ENCODE measurements at places on chromosomes 12 and 14.

DNA sequence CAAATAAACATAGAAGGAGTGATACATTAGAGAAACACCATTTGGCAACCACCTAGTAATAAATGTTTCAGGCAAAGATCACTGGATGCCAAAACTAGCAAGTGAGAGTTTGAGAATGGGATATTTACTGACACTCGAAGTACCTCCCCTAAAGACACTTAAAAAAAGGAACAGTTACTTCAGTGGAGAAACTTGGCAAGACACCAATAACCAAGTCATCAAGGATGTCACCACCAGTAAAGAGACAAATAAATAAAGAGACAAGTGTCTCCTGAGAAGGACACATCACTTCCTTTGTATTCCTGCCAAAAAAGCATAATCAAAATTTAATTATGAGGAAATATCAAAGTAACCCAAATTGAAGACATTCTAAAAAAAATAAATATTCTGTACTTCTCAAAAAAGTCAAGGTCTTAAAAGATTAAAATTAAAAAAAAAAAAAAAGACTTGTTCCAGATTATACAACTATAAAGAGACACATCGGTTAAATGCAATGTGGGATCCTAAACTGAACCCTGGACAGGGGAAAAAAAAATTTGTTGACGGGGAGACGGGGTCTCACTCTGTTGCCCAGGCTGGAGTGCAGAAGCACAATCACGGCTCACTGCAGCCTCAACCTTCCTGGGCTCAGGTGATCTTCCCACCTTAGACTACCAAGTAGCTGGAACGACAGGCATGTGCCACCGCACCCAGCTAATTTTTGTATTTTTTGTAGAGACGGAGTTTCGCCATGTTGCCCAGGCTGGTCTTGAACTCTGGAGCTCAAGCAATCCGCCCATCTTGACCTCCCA, 26.4 kb downstream of the TM7SF3 start:
- DNase-seq: no peak

DNA sequence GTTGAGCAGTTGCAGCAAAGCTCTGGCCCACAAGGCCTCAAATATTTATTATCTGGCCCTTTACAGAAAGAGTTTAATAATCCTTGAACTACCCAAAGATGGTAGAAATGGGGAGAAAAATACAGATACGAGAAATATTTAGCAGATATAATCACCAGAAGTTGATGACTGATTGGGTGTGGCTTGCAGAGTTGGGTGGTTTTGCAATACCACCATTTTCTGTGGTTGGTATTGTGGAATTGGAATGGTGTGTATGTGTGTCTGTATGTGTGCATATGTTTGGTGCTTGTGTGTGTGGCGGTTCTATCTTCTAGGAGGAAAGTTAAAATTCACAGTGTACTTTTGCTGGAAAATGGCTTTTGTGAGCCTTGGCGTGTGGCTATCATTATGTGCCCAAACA, 85.4 kb upstream of the MANSC4 start:
- no peak for DNase-seq

GRCh38 chr12:117517219-117517739, 155.9 kb upstream of the NOS1 start:
- no peak for DNase-seq

GRCh38 chr14:105917933-105918436, 391.6 kb downstream of the TMEM121 start:
- DNase-seq: no peak

- no peak for DNase-seq
Measured at GRCh38 chr12:129941618-129942017, 37.8 kb upstream of the TMEM132D start.

- peak; percentile 55 for DNase-seq
Measured at GRCh38 chr12:58920102-58920960, at the start of gene LRIG3. Gene LRIG3 (minus strand): TSS chr12:58920504. CDS start chr12:58920235, 269 bp downstream.

DNA sequence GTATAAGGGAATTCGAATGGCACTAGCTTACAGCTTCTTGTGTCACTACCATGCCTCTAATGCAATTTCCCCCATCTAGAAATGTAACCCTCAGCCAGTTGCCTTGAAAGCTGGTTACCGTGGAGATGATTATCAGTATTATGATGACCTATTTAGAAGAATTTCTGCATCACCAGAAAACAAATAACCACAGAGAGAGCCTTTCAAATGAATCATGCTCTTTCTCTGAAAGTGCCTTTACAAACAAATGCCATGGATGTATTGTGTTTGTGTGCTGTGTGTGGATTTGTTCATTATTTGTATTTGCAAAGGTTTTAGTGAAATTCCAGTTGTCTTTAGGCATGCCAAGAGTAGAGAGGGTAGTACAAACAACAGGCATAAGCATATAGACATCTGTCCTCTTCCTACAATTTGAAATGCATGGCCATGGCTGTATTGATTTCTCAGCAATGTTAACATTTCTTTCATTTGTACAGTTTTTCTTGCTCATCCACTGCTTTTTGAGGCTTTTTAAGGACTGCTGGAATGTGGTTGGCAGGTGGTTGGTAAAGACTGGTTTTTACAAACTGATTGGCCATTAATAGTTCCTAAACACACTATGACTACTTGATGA, 266.5 kb downstream of the PAWR start:
- peak; percentile 90 for DNase-seq

- DNase-seq: no peak
Measured at GRCh38 chr14:96663491-96664067, 133.6 kb upstream of the VRK1 start.

DNA sequence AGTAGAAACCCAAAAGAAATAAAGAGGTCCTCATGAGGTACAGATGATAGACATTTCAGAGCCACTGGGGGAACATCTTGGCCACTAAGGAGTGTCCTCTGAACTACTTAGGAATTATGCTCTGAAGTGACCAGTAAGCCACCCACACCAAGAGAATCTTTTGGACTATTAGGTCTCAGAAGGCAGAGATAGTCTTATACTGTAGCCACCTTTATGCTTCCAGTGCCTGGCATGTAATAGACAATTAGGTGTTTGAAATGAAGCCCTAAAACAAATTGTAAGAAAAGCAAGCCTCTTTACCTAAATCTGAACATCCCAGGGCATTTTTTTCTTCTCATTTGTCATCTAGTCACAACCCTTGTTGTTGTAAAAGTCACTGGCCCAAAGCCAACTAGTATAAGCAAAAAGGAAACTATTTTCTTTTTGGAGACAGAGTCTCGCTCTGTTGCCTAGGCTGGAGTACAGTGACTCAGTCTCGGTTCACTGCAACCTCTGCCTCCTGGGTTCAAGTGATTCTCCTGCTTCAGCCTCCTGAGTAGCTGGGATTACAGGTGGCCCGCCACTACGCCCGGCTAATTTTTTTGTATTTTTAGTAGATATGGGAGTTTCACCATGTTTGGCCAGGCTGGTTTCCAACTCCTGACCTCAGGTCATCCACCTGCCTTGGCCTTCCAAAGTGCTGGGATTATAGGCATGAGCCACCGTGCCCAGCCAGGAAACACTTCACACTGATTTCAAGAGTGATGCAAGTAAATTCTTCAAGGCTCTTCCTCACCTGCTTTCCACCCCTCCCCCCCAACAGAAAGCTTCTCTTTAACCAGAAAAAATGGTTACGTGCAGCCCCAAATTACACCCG, 11.1 kb downstream of the PLEKHA5 start:
- no peak for DNase-seq

Measured in kidney epithelial cell (primary cell).